ENCODE measurements at places on chromosomes 2 and 18.

- DNase-seq: no peak
Observed at GRCh38 chr2:28358668-28359201, 33.9 kb upstream of the FOSL2 start.

DNA sequence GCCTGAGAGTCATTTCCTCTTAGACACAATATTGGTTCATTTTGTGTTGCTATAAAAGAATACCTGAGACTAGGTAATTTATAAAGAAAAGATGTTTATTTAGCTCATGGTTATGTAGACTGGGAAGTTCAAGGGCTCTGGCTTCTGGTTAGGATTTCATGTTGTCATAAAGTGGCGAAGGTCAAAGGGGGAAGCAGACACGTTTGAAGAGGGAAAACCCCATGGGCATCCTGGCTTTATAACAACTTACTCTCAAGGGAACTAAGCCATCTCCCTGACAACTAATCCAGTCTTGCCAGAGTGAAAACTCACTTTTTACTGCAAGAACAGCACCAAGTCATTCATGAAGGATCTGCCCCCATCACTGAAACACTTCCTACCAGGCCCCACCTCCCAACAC lies 89.7 kb upstream of the RNF152 start:
- no peak for DNase-seq

- DNase-seq: peak; percentile 28
Observed at GRCh38 chr18:5424903-5425664, 118.7 kb downstream of the EPB41L3 start.

DNA sequence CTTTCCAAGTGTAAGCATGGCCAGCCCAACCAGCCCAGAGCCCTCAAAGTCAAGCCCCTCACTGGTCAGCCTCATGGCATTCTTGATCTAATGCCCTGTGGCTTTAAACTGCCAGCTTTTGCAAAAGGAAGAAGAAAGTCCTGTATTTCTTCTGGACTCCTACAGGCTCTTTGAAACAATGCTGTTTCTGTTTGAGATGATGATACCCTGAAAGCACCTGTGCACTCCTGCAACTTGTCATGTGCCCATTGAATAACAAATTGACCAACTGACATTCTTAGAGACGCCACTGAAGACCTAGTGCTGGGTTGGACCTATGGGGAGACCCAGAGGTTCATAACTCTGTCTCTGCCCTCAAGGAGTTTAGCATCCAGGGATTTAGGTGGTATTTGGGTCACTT lies 82.0 kb upstream of the MSH2 start:
- no peak for DNase-seq

GRCh38 chr2:176324862-176325261 lies 55.6 kb downstream of the MTX2 start:
- DNase-seq: no peak

- DNase-seq: no peak
Observed at GRCh38 chr18:33720133-33720532, 142.1 kb downstream of the ASXL3 start.

DNA sequence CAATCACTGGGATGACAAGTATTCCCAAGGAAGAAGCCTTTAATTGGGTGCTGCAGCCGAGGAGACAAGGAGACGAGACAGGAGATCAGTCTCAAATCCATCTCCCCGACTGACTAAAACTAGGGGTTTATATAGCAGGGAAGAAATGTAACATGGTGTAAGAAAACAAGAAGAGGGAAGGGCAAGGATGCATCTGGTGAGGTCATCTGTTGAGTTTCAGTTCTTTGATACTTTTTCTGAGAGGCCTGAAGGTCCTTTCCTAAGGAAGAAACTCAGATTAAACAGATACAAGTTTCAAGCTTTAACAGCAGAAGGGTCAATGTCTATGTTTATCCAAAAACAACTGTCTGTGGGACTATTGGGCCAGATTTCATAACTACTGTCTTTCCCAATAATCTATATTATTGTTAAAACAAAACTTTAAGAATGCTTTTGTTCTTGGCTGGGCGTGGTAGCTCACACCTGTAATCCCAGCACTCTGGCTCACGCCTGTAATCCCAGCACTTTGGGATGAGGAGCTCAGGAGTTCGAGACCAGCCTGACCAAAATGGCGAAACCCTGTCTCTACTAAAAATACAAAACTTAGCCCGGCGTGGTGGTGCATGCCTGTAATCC lies 2.5 kb upstream of the PDCL3 start:
- no peak for DNase-seq
